AG10803 (cell line): ENCODE measurements at places on chromosomes 1 and 21.
A peak's percentile ranks its signal among the peaks of the same experiment; 100 is the strongest.

DNA sequence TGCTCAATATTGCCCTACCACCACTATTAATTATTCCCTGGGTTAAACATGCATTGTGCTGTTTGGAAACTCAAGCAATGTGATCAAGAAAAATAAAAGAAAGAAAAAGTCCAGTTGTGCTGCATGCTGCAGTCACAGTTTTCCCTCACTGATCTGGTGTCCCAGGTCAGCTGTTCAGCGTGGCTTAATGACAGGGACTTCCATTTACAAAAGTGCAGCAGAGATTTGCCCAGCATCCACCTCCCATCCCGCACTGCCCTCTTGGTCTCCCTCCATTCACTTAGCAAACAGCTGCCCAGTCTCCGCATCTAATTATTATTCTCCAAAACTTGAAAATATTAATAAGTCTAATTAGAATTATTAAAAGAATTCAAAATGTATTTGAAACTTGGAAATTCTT lies 2.0 kb upstream of the OR2T4 start:
- DNase-seq = no peak

GRCh38 chr1:110872745-110873720 lies at the start of gene CD53:
Gene CD53 (plus strand): TSS chr1:110873148. CDS start chr1:110891409, 18,261 bp downstream.
- no peak for DNase-seq

DNA sequence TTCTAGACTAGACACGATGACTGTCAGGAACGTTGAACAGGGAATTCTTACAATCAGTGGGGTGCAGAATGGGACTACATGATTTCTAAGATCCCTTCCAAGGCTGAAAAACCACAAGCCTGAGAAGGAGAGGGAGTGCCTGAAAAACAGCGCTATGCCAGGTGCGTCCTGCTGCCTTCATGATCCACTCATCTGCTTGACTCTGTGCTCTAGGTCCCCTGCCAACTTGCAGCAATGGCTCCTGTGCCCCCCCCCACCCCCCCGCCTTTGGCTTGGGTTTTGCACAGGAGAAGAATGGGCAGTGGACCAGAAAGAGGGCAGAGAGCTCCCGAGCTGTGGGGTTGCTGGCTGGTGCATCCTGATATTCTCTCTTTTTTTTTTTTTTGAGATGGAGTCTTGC lies 5.9 kb downstream of the SLC2A7 start:
- no peak for DNase-seq

DNA sequence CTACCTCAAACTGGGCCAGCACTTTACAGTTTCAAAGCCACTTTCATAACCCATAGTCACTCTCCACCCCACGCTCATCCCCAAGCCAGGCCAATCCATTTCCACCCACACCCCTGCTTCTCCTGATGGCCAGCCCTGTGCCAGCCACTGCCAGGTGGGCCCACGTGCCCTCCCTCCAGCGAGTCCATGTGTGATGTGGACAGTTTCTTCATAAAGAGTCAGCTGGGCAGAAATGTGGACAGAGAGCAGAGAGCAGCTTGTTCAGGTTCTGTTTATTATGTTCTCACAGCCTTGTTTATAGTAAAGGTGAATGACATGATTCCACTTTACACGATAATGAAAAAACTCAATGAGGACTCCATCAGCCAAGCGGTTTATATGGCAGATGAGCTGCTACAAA lies 37.4 kb upstream of the RGS16 start:
- DNase-seq = no peak

- DNase-seq = no peak
Observed at GRCh38 chr1:45594412-45594811, 10.6 kb downstream of the NASP start.

DNA sequence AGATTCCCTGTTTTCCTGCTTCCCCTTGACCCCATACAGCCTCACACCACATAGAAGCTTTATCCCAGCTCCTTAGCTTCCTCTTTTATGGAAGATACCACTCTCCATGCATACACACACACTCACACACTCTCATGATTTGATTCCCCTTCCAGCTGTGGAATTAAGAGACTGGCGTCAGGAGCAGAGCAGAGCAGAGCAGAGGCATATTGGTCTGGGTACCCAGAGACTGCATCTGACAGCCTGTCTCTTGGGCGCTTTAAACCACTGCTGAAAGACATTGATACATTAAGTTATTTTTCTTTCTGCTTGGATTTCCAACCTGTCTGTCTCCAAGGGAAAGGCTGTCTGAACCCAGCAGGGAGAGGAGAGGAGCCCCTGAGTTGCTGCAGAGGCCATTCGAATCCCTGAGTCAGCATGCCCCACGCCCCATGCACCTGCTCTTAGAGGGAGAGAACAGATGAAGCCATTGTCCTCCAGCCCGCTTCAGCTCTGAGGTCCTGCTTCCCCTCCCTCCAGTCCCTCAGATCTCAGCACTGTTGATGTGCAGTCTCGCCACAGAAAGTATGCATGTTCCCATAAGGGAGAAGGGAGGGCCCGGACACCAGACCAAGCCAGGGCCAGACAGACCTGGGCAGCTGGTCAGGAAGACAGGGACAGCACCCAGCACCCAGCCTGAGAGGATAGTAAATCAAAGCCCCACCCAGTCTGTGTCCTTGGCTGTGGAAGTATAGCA lies 66.7 kb upstream of the GJB5 start:
- no peak for DNase-seq

DNA sequence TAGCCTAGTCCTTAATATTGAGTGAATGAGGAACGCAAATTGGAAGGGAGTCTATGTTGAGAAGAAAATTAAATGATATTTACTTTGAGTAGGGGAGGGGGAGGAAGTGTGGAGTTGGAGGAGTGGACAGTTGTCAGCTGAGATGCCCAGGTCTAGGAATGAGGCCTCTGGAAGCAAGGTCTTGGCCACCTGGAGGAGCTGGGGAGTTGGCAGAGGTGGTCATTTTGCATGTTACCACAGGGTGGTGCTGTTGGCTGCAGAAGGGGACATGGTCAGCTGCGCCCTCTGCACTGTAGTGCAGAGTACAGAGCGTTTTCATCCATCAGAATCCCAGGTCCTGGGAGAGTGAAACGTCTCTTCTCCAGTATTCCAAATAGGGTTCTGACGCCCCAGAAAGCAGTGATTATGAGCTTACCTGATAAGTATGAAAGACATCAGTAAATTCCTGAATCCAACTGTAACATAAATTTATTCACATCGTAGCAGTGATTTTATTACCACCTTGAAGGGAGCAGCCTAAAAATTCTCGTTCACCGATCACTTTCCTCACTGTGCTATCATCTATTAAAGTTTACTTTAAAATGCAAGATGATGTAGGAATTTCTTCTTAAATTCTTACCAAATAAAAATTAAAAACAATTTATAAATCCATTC lies 13.8 kb downstream of the PARK7 start:
- DNase-seq = peak; percentile 67

- no peak for DNase-seq
Observed at GRCh38 chr1:20366463-20367115, 75.9 kb downstream of the VWA5B1 start.

- DNase-seq = no peak
Observed at GRCh38 chr1:233479110-233479890, 134.6 kb upstream of the KCNK1 start.

DNA sequence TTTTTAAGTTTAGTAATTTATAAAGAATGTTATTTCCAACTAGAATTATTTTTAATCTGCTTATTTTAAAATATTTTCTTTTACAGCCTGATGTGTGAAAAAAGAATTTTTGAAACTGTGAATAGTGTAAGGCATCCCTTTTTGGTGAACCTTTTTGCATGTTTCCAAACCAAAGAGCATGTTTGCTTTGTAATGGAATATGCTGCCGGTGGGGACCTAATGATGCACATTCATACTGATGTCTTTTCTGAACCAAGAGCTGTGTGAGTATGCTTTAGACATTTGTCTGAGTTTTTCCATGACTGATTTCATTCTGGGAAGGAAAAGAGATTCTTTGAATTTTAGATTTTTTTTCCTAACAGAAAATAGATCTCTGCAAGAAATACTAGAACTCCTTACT lies 77.9 kb downstream of the GTF2B start:
- no peak for DNase-seq

DNA sequence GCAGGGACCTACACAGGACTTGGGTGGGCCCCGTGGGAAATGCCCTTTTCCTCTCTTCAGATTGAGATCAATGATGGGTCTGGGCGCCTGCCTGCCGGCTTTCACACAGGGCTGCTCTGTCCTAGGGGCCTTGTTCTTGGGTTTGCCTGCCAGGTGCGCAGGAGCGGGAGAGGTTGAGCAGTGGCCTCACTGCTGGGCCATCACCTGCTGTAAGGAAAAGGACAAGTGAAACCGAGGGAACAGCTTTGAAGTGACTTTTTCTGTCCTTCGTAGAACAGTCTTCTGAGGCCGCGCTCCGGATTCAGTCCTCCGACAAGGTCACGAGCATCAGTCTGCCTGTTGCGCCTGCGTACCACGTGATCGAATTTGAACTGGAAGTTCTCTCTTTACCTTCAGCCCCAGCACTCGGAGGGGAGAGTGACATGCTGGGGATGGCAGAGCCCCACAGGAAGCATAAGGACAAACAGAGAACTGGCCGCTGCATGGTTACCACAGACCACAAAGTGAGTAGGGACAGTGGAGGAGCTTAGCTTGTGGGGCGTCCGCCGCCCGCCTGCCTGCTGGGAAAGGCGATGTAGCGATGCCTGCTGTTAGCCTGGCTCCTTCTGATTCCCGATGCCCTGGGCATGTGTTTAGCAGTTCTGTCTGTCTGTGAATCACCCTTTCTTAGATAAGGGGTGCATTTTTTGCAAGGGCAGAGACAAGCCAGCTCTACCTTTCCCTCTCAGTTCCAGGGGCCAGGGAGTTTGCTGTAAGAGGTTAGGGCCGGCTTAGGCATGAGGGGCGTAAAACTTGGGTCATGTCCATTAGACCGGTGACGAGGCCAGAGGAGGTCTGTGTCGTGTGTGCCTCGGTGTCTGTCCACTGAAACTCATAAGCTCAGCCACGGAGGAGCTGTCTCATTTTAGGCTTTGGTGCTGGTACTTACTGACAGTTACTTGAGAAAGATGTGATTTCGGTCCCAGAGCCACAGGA lies 19.5 kb upstream of the PWP2 start:
- no peak for DNase-seq

GRCh38 chr1:21857142-21857839 lies 45.2 kb downstream of the LDLRAD2 start:
- peak; percentile 80 for DNase-seq

GRCh38 chr1:218946147-218946546 lies 227.5 kb upstream of the LYPLAL1 start:
- no peak for DNase-seq
